ENCODE measurements at places on chromosomes 2 and 18. TPM values are rescaled to one million over a fixed set of nuclear protein-coding genes. Genes with fewer than 3 reads are reported as not detected.
A peak's percentile ranks its signal among the peaks of the same experiment; 100 is the strongest.

ATOH8 gene
- not detected for total RNA-seq

GRCh38 chr2:240305369-240305962, 130.0 kb upstream of the GPC1 start:
- DNase-seq = no peak

GRCh38 chr18:41540237-41540871, 414.7 kb upstream of the PIK3C3 start:
- DNase-seq = no peak

CDH19 gene
- not detected for total RNA-seq

DNA sequence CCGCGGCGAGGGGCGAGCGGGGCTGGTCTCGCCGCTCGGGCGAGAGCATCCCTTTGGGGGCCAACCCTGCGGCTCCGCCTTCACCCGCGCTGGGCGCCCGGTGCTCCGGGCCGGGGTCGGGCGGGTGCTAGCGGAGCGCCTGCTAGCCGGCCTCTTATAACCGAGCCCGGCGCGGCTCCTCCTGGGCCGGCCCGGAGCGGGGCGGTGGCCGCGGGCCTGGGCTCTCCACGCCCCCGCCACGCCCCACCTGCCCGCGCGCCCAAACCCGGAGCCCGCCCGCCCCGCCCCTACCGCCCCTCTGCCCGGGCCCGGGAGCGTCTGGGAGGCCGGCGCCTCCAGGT, at the start of gene FOXI3:
FOXI3 (minus strand) TSS at position 129 of the 341 bp plus-strand sequence. CDS start 158 bp downstream, outside the sequence.
- no peak for DNase-seq

- no peak for DNase-seq
Measured at GRCh38 chr2:222364285-222364895, 60.0 kb upstream of the SGPP2 start.

RPS27A gene
- total RNA-seq = 1,392 TPM

GRCh38 chr2:8494589-8494988, 187.3 kb upstream of the ID2 start:
- no peak for DNase-seq

CCL20 gene
- total RNA-seq = not detected

SLC16A14 gene
- total RNA-seq = not detected

GRCh38 chr2:168566974-168567665, 111.0 kb downstream of the CERS6 start:
- DNase-seq = no peak

GRCh38 chr2:79861059-79861374, 348.2 kb downstream of the CTNNA2 start:
- DNase-seq = no peak

- peak; percentile 66 for DNase-seq
Measured at GRCh38 chr2:113180131-113180946, 6.6 kb downstream of the PSD4 start.

DNA sequence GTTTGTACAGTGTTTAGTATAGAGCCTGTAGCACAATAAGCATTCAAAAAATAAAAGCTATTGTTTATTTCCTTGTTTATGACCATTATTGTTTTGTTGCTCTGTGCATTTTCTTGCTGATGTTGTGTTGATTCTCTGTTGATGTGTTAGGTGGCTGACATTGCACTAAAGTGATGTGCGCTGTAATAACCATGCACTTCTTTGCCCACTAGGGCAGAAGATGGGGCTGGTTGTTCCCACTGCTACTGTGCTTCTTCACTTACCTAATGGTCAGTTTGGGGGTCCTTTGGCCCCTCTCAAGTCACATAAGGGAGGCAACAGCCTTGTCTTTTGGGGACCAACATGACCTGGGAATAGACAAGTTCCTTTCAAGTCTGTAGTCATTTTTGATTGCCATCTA, 6.0 kb downstream of the SCG2 start:
- no peak for DNase-seq

DNA sequence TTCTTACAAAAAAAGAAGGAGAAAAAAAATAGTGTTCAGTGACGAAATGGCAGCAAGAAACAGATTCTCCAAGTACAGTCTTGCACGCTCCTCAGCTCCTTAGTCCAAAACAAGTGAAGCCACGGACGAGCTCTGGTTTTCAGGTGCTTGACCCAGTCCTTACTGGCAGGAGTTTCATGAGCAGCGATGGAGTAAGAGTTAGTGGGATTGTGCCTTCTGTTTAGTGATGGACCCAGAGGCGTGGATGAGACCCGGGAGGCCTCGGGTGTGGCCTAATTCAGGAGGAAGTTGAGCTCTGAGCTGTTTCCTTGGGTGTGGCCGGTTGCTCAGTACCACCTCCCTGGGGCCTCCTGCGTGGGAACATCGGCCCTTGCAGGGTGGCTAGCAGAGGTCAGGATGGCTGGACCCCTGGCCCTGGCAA, 52.0 kb downstream of the KIF5C start:
- peak; percentile 55 for DNase-seq

SLC39A6 gene
- total RNA-seq = 13.2 TPM

SPP2 gene
- total RNA-seq = not detected

GYPC gene
- total RNA-seq = 194 TPM

DNA sequence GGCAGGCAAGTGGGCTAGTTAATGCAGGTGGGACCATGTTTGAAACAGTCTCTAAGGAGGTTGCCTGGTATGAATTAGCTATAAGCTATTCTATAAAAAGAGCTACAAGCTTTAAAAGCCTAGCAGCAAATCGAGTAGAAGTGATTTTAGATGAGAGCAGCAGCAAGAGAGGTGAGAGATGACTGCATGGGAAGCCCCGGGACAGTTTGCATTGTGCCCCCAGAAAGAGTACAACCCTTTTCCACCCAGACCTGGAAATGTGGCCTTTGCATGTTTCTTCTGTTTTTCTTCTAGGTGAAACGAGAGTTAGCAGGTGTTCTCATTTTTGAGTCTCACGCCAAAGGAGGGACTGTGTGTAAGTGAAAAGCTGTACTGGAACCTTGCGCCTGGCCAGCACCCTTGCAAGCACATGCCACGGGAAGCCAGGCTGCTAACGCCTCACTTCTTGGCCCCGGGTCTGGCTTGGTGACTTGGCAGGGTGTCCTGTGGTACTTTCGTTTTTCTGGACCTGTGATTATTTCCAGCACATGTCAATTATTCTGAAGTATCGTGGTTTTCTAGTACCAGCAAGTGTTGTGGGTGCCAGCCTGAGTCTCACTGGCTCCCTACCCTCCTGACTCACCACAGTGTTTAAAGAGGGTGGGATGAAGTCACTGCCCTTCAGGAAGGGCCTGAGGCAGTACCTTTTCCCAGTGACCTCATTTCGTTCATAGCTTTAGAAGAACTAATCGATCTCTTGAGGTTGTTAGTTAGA, 90.3 kb upstream of the MAP3K20 start:
- no peak for DNase-seq

- DNase-seq = no peak
Measured at GRCh38 chr18:62338446-62339105, 13.5 kb downstream of the TNFRSF11A start.

DNA sequence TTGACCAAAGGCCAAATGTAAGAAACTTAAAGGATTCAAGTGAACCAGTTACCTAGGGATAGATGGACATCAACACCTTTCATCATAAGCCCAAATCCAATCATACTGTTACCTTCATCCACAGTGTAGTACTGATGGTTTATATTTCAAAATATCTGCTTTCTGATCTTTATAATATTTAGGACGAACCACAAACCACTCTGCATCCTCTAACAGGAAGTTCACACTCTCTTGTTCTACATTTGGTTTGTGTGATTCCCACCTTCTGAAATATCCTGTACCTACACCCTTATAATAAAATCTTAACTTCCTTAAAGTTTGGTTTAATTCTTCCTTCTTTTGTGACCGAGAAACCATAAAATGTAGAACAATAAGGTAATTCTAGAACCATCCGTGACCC, 535.7 kb upstream of the CHAC2 start:
- no peak for DNase-seq

DNA sequence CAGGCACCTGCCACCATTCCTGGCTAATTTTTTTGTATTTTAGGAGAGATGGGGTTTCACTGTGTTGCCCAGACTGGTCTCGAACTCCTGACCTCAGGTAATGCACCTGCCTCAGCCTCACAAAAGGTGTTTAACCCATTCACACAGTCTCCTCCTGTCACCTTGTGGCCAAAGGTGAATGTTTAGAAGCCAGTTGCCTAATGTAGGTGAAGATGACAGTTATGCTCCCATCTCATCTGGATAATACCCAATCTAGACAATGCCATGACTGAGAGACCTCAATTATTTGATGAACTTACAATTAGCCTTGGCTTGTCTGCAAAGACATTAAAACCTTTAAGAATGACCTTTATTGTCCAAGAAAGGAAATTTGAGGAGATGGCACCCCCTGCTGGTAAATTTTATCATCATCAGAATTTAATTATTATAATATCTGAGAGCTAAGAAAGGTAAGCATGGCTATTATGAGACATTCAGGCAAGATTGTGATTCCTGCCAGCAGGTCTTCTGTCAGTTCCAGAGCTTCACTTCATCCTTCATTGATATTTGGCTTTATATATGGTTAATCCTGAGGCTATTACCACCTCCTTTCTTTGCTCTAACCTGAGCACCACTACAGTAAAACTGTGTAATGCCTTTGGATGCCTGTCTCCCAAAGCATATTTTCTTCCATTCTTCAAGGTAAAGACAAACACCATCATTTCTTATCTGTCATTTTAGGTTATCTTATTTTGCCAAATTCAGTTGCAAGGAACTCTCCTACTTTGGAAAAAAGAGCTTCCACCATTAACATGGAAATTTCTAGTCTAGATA, 117.6 kb downstream of the FAM124B start:
- DNase-seq = peak; percentile 11

- no peak for DNase-seq
Measured at GRCh38 chr2:38492042-38492615, 110.6 kb downstream of the HNRNPLL start.

GRCh38 chr2:172096626-172097547, 5.8 kb downstream of the DLX2 start:
- no peak for DNase-seq

TNS1 gene
- total RNA-seq = 2.0 TPM

DNA sequence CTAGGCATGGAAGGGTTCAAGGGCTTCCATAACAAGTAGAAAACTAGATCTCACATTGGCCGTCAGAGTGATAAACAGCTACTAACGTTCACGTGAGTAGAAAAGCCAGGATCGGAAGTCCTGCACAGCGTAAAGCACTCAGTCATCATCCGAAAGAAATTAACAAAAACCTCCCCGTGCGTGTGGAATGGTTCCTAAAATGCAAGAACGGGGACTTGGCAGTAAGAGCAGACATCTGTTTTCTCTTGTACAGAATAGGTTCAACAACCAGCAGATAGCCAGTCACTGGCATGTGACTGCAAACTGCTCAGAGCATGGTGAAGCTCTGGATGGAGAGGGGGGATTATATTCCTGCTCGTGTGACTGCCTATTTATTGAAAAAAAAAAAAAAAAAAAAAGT, 106.9 kb upstream of the ITGB6 start:
- DNase-seq = no peak

- no peak for DNase-seq
Measured at GRCh38 chr18:59735269-59735860, 38.1 kb upstream of the CCBE1 start.

CD207 gene
- not detected for total RNA-seq

GRCh38 chr2:46540496-46541331, 61.3 kb downstream of the TMEM247 start:
- no peak for DNase-seq

PAX8 gene
- 2.1 TPM for total RNA-seq

- no peak for DNase-seq
Measured at GRCh38 chr2:240948086-240948485, 42.0 kb downstream of the CROCC2 start.

MYO3B gene
- 3.5 TPM for total RNA-seq

- no peak for DNase-seq
Measured at GRCh38 chr18:79495591-79496071, 99.9 kb downstream of the NFATC1 start.

SLC14A1 gene
- total RNA-seq = 0.20 TPM

SULT1C2 gene
- total RNA-seq = not detected

DNA sequence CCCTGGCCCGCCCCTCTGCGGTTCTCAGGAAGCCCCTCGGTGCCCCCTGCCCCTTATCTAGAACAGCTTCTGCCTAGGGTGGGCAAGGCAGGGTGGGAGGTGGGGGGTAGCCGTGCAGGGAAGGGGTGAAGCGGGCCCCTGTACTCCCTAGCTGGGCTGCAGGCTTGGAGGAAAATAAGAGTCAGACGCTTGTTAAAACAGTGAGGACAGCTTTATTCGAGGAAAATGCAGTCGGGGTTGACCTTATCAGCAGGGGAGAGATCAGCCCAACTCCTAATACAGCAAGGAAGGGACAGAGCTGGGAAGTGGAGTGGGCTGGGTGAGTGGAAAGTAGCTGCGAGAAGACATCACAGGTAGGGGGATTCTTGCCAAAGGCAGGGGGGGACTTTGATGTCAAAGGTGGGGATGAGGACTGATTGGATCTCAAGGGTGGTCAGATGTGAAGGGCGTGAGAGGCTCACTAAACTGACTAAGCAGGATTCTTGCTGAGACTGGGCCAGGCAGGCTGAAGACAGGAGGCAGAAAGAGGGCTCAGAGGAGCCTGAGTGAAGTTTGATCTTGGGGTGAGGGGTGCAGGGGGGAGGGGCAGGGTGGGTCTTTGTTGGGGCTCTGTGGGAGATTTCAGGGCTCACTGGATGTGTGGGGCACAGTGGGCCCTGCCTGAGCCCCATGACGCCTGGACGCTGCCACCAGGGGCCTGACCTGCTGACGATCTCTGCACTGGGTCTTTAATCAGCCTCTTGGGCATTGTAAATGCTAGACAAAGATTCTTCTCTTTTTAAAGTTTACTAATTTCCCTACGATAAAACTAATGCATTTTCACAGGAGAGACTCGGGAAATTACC, 29.9 kb downstream of the HPCAL1 start:
- peak; percentile 43 for DNase-seq

DNA sequence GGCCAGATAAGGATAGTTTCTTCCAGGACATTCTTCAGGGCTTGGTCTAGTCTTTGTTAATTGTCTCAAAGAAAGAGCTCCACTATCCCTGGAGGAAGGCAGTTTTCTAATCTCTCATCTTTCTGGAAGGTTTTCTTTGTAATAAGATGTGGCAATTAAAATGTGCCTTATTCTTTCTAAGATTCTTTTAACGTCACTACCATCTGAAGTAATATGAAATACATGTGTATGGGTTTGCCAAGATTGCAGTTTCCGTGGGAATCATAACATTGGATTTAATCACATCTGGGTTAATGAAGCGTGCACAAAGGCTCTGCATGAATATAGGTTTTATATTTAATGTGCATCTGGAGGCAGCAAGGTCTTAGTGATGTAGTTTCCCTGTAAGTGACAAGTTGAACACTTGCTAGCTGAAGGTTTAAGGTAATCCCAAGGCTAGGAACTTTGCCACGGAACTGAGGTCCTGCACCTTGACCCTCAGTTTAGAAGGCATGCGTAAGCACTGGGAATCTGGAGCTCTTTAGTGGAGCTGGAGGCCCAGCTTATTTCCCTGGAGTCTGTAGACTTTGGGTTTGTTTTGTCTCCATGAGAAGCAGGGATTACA, 25.7 kb downstream of the DIS3L2 start:
- no peak for DNase-seq

CGREF1 gene
- 0.72 TPM for total RNA-seq

Measured in K562 (cell line).